ENCODE measurements at places on chromosomes 12 and 14.

DNA sequence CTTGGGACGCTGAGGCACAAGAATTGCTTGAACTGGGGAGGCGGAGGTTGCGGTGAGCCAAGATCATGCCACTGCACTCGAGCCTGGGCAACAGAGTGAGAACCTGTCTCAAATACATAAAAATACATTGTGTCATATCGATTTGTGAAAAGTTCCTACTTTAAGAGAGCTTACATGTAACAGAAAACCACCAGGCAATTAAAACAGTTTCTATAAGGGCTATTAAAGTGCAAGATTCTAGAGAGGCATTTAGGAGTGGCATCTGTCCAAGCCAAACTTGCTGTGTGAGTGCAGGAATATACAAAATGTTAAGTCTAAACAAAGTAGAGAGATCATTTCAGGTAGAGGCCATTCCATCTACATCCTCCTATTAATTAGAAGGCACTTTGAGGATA, 1.7 kb upstream of the NEK9 start:
- no peak for DNase-seq

GRCh38 chr14:95895720-95896119, 19.1 kb downstream of the TUNAR start:
- no peak for DNase-seq

DNA sequence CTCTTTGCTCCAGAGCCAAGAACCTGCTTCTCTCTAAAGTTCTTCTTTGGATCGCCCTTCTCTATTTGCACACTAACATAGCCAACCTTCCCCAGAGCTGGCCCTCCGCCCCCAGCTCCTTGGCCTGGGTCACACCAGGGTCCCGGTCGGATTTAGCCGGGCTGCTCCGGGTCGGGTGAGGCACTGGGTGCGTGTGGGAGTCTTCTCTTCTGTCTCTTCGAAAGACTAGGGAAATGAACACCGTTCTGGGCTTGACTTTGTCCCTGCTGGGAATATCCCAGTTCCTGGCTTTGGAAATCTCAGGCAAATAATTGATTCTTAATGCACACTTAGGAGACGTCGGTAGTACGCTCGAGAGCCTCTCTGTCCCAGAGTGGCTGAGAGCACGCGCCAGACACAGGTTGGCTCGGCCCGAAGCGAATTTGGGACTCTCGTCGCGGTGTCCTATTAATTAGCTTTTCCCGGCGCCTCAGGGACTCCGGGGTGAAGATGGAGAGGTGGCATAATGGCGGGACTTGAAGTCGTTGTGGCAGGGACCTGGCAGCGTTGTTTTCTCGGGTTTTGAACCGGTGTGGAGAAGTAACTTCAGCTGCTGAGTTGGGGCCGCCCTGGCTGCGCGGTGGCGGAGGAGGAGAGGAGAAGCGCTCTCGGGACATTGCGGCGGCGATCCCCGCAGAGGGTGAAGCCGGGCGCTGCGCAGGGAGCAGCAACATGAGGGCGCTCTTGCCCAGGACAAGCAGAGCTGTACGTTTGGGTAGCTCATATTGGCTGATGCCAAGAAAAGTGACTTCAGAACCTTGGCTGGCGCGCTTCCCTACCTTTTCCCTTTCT, 7.5 kb downstream of the FOXG1 start:
- DNase-seq: no peak

DNA sequence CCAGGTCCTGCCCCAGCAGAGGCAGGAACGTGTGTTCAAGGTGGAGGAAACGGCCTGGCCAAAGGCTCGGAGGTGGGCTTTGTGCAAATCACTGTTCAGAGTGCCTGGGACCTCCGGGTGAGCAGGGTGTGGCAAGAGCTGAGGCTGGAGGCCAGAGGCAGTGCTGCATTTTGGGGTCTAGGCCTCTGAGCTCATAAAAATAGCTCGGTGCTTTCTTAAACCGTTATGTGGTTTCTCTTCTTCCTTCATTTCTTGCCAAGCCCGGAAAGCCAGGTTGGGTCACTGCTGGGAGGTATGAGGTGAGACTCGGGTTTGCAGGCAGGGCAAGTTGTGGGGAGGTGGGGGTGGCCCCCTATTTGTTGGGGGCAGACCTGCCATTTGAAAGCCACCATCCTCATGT, 178.8 kb upstream of the MYL2 start:
- DNase-seq: no peak

DNA sequence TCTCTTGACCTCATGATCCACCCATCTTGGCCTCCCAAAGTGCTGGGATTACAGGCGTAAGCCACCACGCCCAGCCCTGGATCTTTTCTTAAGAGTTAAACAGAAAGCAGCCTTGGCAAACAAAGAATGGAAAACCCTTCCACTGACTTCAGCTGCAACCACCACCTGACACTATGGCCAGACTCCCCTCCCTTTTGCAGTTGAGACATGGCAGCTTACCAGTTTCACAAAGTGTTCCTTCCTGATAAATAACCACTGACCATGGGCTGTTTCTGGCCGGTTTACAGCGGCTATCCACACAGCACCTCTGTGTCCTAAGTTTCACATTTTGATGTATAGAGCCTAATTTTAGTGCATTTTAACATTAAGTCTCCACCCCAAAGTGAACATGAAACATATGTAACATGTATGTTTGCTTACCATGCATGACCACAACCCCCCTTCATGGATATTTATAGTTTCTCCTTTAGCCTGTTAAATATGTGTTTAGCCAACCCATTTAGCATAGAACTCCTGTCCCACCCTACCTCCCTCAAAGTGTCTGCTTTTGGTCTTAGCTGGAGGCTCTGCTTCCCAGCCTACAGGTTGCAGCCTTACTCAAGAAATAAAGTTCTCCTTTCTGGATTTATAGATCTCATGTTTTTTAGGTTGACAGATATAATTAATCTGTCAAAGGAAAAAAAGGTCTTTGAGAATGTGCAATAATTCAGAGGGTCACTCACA, 32.7 kb upstream of the RAB21 start:
- no peak for DNase-seq

DNA sequence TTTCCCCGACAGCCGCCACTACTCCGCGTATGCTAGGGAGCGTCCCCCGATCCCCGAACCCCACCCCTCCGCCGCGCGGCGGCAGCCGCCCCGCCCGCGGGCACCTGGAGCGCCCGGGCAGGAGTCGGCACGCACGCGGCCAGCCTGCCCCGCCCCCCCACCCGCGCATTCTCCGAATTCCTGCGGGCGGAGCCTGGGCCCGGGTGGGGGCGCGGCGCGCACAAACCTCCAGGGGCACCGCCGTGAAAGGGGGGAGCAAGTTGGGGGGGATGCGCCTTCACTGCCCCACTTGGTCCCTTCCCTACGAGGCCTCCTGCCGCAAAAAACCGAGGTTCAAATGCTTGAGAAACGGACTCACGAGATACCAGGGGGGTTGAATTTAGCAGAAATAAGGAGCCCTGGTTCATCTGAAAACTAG, 1.7 kb downstream of the AJUBA start:
- no peak for DNase-seq
